ENCODE measurements at places on chromosomes 3 and 15.

- no peak for DNase-seq
Measured at GRCh38 chr3:101261506-101261905, 58.9 kb downstream of the IMPG2 start.

DNA sequence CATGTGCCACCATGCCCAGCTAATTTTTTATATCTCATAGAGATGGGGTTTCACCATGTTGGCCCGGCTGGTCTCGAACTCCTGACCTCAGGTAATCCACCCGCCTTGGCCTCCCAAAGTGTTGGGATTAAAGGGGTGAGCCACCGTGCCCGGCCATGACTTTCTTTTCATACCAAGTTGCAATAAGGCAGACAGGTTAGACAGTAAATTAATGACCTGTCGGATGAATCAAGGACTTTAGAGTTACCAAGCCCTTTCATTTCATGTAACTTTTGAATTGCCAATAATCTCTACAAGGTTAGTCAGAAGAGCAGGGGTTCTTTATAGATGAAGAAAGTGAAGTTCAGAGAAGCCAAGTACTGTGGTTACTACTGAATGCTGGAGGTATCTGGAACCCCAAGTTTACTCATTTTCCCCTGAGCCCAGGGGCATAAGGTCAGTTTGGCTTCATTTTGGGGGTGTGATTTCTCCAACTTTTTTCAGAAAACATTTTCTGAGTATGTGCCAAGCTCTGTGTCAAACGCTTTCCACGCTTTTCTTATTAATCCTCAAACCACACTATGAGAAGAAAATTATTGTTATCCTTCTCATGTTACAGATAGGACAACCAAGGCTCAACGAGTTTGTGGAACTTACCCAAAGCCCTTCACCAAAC, 11.9 kb downstream of the PRICKLE2 start:
- no peak for DNase-seq

DNA sequence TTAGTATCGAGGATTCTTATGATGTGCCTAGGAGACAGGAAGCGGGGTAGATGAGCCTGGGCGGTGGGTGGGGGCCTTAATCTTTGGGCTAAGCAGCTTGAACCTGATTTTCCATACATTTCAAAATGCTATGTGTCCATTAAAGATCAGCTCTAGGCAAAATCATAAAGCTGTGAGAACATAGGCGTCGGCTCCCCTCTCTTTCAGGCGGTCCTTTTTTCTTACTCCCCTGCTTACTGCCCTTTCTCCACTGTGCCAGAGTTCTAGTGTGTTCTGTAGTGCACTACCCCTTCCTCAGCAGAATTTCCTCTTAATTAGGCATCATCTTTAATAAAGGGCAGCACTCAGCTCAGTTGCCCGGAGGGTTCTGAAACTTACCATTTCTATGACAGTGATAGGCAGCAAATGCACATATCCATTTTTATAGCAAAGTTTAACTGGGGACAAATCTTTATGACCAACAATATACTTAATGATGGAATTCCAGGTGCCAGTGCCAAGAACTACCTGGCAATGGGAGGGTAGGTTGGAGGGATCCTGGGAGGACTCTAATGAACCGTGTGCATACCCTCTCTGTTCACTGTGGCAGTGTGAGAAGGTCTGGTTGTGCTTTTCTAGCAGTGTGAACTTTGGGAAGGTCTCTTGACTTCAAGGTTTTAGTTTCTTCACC, 404.5 kb upstream of the TPM1 start:
- DNase-seq: no peak

DNA sequence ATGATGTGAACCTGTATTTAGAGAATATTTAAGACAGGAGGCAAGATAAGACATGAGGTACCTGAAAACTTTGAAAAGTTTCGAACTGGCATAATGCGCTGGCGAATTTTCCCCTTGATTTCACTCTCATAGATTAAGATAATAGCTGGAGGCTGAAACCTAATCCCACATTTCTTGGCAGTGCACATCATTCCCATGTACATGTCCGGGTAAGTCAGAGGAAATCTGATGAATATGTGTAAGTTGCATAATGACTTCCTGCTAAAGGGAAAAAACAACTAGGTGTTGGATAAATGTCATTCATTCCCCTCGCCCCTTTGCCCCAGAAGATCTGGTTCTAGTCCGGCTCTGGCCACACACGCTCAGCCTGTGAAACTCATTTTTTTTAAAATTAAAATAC, 3.6 kb downstream of the CEP19 start:
- no peak for DNase-seq

DNA sequence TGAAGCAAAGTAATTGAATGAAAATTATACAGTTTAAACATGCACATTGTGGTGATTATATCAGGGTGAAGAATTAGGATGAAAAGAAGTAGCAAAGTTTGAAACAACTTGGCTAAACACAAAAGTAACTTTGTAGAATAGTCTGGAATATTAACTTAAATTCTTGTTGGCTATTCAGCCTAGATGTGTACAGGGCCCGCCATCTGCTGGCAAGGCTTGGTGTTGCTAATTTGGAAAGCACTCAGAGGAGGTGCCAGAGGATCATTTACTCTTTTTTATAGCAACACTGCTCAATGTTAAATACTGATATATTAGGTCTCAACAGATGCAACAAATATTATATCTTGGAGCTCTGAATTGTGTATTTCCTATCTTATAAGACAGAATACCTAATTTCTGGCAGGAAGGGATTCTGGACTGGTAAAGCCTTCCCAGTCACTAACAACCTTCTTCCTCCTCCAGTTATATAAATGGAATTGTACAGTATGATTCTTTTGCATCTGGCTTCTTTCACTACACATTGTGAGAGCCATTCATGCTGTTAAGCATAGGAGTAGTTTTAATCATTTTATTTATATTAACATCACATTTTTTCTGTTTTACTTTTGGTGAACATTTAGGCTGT, 36.1 kb downstream of the TTC23 start:
- DNase-seq: peak; percentile 42

- no peak for DNase-seq
Measured at GRCh38 chr3:197339841-197340520, 41.6 kb upstream of the DLG1 start.

GRCh38 chr3:110405830-110406585, 665.6 kb upstream of the NECTIN3 start:
- no peak for DNase-seq

DNA sequence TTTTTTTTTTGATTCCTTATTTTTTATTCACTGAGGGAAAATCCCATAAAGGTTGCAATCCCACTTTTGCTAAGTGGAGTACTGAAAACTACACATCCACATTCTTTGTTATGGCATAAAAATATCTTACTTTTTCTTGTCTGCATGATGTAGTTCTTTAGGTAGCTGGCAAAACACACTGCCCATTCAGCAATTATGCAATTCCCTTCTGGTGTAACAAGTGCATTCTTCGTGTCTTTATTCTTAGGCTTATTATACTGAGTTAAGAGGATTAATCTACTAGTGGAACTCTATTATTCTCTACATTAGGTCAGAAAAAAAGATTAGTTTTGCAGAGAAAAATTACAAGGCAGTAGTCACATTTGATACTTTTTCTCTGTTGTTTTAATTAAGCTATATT, 403.8 kb upstream of the GBE1 start:
- DNase-seq: peak; percentile 18

DNA sequence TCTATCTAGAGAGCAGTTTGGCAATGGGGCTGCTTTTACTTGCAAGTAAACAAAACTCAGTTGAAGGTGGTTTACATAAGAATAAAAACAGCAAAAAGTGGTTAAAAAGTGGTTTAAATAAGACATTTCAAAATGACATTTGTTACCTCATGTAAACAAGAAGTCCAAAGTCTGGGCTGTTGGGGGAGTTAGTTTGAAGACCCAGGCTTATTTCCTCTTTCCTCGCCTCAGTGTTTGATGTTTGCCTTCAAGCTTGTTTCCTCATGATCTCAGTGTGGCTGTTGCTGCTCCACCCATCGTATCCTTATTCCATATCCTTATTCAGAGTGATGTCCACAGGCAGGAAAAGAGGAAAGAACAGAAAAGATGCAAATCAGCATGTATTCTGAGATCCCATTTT, 15.2 kb downstream of the CGNL1 start:
- DNase-seq: no peak

GRCh38 chr3:25009665-25010064, 418.4 kb upstream of the RARB start:
- no peak for DNase-seq

GRCh38 chr15:64144565-64145281, 6.8 kb upstream of the SNX22 start:
- no peak for DNase-seq

- DNase-seq: peak; percentile 79
Measured at GRCh38 chr15:89472785-89473256, 23.6 kb downstream of the RHCG start.

- DNase-seq: no peak
Measured at GRCh38 chr3:83928903-83929302, 1029.9 kb upstream of the CADM2 start.

- no peak for DNase-seq
Measured at GRCh38 chr3:160401291-160402095, 2.0 kb downstream of the SMC4 start.

GRCh38 chr3:141454906-141455602, 31.8 kb upstream of the RASA2 start:
- peak; percentile 54 for DNase-seq

GRCh38 chr3:115099134-115099985, 47.7 kb downstream of the ZBTB20 start:
- DNase-seq: no peak

DNA sequence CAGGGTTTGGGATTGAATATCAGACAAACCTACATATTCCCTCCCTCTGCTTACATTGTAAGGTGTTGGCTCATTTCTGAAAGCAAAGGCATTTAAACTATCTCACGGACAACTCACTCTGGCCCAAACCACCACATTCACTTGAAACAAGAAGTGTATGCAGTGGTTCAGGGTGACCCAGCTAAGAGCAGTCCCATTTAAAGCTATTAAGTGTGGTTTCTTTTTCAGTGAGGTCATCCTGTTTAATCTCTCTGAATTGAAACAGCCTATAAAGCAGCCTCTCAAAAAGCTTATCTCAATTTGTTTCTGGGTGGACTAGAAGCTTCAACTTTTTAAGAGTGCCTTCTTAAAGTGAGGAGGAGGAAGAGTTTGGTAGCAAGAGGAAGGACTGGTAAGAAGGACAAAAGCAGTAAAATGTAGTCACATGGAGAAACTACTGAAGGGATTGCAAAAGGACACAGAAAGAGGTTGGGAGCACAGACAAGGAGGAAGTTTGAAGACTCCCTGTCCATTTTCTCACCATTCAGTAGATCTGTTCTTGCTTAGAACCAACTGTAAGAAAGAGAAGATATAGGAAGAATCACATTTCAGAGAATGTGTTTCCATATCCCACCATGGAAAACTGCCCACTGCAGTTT, 151.6 kb downstream of the TMCO5A start:
- no peak for DNase-seq

DNA sequence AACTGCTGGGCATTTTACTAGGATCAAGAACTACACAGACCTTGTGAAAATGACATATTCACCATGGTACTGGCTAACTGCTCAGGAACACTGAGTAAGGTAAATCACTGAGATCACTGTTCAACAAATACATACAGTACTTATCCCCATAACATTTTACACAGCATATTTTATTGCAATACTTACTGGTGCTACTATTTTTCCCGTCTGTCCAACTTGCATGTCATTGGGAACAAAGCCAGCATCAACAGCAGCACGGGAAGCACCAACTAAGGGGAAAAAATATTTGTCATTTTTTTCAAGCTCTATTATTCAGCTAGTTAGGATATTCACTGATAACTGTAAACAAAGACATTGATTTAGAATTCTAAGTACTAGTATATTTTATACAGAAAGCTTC, 37.0 kb downstream of the ETFA start:
- DNase-seq: no peak

- DNase-seq: no peak
Measured at GRCh38 chr3:56086355-56086754, 381.9 kb downstream of the ERC2 start.

GRCh38 chr3:49552087-49552486, 2.2 kb upstream of the BSN start:
- DNase-seq: no peak

DNA sequence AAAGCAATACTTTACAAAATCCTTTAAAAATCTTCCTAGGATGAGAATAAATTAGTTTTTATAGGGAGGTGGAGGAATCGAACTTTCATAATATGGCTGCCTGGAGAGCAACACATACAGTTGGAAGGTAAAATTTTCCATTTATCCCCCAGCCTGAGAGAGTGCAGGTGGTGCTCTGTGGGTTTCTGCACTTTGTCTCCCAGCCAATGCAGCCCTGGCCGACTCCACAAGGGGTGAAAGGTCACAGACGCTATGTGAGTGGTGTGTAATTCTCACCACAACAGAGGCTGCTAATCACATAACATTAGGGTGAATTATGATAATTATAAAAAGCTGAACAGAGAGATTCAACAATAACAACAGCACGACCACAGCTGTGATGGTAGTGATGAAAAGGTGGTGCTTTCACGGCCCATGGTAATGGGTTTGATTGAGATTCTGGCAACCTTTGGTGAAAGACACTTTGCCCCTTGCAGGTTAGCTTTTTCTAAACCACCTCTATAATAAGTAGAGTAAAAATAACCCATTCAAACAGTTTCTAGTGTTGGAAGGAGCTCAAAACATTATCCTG, 30.1 kb upstream of the NANOGP8 start:
- DNase-seq: no peak

GRCh38 chr3:88082854-88083253, 23.8 kb downstream of the ZNF654 start:
- no peak for DNase-seq

- DNase-seq: no peak
Measured at GRCh38 chr3:157447026-157447694, 10.5 kb downstream of the PTX3 start.

- DNase-seq: no peak
Measured at GRCh38 chr3:68924897-68925296, 7.5 kb downstream of the TAFA4 start.

DNA sequence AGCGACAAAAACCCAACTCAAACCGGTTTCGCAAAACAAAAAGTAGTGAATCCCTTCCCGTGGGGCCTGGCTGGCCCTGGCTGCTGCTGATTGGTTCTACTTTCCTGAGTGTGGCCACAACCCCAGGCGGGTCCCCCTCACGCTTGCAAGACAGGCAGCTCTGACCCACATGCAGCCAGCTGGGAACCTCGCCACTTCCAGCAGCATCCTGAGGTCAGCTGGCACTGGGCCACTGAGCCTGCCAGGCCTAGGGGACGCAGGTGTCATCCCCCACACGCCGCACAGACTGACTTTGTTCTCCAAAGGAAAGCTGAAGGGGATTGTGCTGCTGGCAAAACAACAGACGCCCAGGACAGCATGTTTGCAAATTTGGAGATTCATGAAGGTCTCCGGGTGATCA, 111.1 kb downstream of the TPRA1 start:
- no peak for DNase-seq

DNA sequence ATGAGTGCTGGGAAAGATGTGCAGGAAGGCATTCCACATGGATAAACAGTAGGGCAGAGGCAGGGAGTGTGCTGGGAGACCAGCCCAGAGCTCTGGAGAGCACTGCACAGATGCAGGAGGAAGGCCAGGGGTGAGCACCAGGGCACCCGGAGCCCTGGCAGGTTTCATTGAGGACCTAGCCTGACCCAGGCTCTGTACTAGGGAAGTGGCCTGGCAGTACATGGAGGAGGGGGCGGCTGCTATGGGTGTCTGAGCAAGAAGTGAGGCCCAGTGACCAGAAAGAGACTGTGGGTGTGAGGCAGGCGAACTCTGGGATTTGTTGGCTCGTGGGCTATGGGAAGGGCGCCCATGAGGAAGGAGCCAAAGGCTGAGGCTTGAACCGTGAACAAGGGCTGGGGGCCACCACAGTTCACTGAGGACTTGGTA, 139.1 kb downstream of the DNAJB8 start:
- DNase-seq: no peak

GRCh38 chr3:148751461-148751860, 53.8 kb downstream of the AGTR1 start:
- DNase-seq: no peak

All from neuronal stem cell (in vitro differentiated cells).